ENCODE measurements at places on chromosomes 4 and X.
A peak's percentile ranks its signal among the peaks of the same experiment; 100 is the strongest.

GRCh38 chr4:158810487-158811215, 41.8 kb downstream of the FNIP2 start:
- DNase-seq, result no peak

DNA sequence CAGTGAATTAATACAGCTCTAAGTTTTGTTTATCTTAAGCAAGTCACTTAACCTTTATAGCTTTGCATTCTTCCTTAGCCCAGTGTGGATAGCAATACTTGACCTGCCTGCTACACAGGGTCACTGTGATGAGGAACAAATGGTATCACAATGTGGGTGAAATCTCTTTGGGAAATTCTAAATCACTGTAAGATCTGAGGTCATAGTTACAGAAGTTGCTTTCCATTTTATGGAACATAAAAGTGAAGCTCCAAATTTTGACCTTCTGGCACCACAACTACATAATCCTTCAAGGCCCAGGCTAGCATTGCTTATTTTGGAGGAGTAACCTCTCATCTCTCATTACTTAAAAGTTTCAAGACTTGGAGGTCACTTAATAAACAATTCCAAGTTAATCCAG, 227.7 kb downstream of the USP46 start:
- DNase-seq, result no peak

- DNase-seq, result peak; percentile 3
Measured at GRCh38 chrX:15903186-15903681, 48.6 kb upstream of the AP1S2 start.

DNA sequence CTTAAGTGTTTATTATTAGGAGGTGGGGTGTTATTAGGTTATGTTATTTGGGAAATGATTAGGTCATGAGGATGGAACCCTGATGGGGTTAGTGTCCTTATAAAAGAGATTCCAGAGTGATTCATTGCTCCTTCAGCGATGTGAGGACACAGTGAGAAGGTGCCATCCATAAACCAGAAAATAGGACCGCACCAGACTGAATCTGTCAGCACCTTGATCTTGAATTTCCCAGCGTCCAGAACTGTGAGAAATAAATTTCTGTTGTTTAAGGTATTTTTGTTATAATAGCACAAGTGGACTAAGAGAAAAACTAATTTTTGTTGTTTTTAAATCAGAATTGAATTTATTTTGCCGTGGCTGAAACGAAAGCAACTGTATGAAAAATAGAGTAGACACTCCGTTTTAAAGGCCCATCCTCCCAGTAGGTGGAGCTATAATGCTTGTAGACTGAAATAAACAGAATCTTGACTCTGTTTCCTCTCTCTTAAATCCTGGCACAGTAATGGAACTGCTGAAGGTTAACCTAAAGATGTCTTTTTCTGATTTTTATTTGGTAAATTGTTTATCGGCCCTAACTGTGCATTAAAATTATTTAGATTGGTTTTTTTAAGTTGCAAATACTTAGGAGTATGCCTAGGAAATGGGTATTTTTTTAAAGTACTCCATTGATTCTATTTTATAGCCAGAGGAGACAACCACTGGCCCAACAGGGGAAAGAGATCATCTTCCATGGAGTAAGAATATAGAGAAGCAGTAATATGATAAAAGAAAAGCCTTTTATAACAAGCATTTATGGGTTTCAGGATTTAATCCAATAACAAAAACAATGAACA, 133.2 kb upstream of the ADAMTS3 start:
- no peak for DNase-seq

DNA sequence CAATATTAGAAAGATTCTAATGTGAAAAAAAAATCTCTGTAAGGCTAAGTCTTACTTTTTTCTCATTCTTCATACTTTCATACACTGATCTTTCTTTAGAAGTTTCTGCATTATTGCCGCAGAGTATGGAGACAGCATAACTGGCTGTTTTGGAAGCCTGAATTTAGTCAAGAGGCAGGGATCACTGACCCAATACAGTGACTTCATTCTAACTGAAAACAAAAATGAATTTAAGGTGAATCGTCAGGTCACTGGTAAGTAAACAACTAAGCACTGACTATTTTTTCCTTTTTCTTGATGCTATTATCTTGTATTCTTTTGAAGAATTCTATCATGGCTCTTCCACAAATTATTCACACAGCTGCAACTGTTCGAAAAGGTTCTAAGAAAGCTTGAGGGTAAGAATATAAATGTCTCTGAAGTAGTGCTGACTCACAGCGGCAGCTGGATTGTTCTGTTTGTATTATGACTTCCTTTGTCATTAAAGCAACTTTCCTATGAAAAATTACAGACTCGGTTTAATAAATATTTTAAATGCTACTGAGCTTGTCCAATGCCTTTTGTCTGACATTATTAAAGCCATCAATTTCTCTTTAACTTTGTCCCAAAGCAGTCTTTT, 609.3 kb downstream of the FSTL5 start:
- DNase-seq, result no peak

GRCh38 chr4:184587701-184588100, 61.5 kb downstream of the CASP3 start:
- no peak for DNase-seq

GRCh38 chr4:112318239-112319142, 21.3 kb downstream of the ALPK1 start:
- no peak for DNase-seq

DNA sequence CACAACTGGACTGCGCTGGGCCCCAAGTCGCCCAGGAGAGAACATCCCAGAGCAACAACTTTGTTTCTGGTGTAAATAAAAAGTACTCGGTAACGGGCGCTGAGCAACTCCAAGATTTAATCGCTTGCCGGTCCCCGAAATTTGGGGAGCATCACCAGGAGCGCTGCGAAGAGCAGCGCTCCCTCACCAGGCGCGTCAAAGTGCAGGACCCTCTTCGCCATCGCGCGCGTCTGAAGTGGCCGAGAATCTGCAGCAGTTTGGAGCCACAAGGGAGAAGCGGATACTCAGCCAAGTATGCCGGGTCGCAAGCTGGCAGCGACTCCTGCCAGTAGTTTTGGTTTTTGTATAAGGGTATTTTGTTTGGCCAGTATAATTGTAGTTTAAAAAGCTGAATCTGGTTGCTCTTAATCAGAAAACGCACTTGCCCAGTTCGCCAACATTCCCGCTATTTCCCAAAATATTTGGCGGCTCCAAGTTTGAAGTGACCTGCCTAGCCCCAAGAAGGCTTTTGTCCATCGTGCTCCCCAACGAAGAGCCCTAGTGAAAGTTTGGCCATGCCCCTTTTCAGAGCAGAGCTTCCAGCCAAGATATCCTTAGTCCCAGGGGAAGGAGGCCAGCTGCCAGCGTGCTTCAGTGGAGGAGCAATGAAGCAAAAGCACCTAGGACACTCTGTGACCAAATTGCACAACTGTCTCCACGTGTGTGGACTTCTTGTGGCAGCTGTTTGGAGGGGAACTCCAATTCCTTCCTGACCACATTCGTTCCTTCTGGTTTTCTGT, 557 bp upstream of the KDR start:
- no peak for DNase-seq

DNA sequence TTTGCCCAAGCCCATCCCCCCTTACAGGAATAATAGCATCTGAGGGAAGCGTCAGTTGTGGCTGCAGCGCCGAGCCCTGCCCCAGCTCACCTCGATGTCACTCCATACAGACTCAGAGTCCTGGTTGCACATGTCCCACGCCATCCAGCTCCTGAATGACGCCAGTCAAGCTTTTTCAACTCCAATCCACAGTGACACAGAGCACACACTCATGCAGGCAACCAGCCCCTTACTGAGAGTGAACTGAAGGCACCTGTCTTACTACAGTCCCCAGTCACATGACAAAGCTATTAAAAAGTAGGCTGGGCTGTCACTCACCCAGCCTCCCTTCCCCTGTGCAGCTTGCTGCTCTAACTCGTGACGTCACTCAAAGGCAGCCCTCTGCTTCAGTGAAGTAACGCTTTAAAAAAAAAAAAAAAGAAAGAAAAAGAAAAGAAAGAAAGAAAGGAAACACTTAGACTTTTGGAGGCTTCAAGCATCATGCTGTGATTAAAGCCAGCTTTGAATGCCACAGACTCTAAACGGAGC, at the start of gene PPARGC1A:
PPARGC1A (minus strand) TSS at position 234 of the 528 bp plus-strand sequence; CDS start at position 144, 90 bp downstream.
- no peak for DNase-seq

- no peak for DNase-seq
Measured at GRCh38 chr4:150540536-150540935, 41.4 kb upstream of the MAB21L2 start.

- no peak for DNase-seq
Measured at GRCh38 chrX:20057479-20057878, 59.2 kb downstream of the MAP7D2 start.

Measured in stimulated activated CD4-positive, alpha-beta T cell treated with anti-CD3 and anti-CD28 coated beads, Interleukin-1b, Interleukin-23, amount 100 ng/mL, for 48 hours (primary cell).